ENCODE measurements at places on chromosomes 3 and 15.

- no peak for DNase-seq
Observed at GRCh38 chr3:156171281-156172267, 51.2 kb downstream of the KCNAB1 start.

DNA sequence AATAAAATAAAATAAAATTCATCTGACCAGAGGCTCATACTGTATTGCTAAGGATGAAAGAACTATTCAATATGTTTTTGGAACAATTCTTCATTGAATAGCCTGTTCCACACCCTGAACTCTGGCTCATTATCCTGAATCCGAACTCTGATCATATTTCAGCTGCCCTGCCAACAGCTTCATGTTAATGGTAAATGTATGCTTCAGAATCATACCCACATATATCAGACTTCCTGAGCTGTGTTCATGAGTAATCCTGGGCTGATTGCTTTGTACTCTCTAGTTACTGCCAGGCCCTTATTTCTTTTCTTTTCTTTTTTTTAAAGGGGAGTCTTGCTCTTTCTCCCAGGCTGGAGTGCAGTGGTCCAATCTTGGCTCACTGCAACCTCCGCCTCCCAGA is 11.8 kb downstream of the INO80 start:
- no peak for DNase-seq

- DNase-seq, result no peak
Observed at GRCh38 chr15:64282701-64283100, 73.3 kb downstream of the CSNK1G1 start.

- DNase-seq, result no peak
Observed at GRCh38 chr3:50673931-50674330, 796 bp upstream of the DOCK3 start.

- no peak for DNase-seq
Observed at GRCh38 chr3:55524565-55525244, 37.6 kb upstream of the WNT5A start.

- no peak for DNase-seq
Observed at GRCh38 chr15:68658151-68658550, 79.4 kb downstream of the CORO2B start.

DNA sequence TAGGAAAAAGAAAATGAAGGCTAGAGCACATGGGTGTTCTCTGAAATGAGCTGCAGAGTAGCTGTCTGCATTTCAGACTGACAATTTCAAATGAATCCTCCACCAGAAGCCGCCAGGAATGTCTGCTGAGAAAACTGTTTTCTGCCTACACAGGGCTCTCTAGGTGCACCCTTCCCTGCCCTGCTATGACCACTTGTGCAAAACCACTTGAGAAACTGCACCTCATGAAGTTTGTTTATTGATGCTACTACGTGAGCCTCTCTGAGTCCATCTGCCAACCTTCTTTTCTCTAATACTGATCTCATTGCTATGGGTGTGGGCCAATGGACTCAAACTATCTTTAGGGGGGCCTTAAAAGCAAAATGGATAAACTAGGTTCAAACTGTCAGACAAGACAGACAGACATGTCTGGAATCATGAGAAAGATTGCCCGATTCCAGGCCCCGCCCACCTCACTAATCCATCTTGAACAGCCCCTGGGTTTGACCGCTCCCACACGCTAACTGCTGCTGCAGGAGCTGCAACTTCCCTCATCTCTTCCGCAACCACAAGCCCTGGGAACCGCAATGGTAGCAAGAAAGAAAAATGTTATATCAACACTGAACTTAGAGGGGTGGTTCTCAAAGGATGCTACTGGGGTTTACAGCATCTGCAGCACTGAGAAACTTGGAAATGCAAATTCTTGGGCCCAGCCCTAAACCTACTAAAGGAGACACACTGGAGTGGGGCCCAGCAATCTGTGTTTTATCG is 9.0 kb upstream of the CD47 start:
- DNase-seq, result peak; percentile 33

Measured in CD4-positive, alpha-beta T cell treated with Interleukin-10 for 1 hour (primary cell).